Activated naive CD8-positive, alpha-beta T cell treated with anti-CD3 and anti-CD28 coated beads for 36 hours (primary cell): ENCODE measurements at places on chromosomes 12 and 14. TPM values are rescaled to one million over a fixed set of nuclear protein-coding genes. Genes with fewer than 3 reads are reported as not detected.
A peak's percentile ranks its signal among the peaks of the same experiment; 100 is the strongest.

- no peaks in the 10 kb centered on the region for H3K36me3 ChIP-seq
- peaks cover 55% of the 10 kb centered on the region for H3K27me3 ChIP-seq
- DNase-seq, result no peak
- H3K4me1 ChIP-seq, result peaks cover 13% of the 10 kb centered on the region
- no peak overlapping the region for H3K4me3 ChIP-seq
- no peak overlapping the region for H3K27ac ChIP-seq
Observed at GRCh38 chr14:51328772-51329353, 88.8 kb downstream of the TMX1 start.

- H3K4me3 ChIP-seq, result no peak overlapping the region
- peaks cover 6% of the 10 kb centered on the region for H3K4me1 ChIP-seq
- H3K27me3 ChIP-seq, result no peaks in the 10 kb centered on the region
Observed at GRCh38 chr12:132747395-132747794, 14.2 kb downstream of the ANKLE2 start.

- no peak within 1 kb of the TSS for H3K27ac ChIP-seq
- no peaks in the 10 kb centered on the region for H3K27me3 ChIP-seq
- H3K36me3 ChIP-seq, result peaks cover 5% of the 10 kb centered on the region
- DNase-seq, result peak; percentile 95
- H3K4me1 ChIP-seq, result peaks cover 16% of the 10 kb centered on the region
Observed at GRCh38 chr14:103847451-103848174, at the start of gene PPP1R13B. PPP1R13B (minus strand) TSS chr14:103847575; CDS start chr14:103847307, 268 bp downstream.

- no peak for DNase-seq
- H3K4me1 ChIP-seq, result peaks cover 31% of the 10 kb centered on the region
- peaks cover 5% of the 10 kb centered on the region for H3K36me3 ChIP-seq
- H3K4me3 ChIP-seq, result peak overlapping the region; percentile 88
Observed at GRCh38 chr12:56150563-56150962, 1.8 kb upstream of the MYL6B start.

DNA sequence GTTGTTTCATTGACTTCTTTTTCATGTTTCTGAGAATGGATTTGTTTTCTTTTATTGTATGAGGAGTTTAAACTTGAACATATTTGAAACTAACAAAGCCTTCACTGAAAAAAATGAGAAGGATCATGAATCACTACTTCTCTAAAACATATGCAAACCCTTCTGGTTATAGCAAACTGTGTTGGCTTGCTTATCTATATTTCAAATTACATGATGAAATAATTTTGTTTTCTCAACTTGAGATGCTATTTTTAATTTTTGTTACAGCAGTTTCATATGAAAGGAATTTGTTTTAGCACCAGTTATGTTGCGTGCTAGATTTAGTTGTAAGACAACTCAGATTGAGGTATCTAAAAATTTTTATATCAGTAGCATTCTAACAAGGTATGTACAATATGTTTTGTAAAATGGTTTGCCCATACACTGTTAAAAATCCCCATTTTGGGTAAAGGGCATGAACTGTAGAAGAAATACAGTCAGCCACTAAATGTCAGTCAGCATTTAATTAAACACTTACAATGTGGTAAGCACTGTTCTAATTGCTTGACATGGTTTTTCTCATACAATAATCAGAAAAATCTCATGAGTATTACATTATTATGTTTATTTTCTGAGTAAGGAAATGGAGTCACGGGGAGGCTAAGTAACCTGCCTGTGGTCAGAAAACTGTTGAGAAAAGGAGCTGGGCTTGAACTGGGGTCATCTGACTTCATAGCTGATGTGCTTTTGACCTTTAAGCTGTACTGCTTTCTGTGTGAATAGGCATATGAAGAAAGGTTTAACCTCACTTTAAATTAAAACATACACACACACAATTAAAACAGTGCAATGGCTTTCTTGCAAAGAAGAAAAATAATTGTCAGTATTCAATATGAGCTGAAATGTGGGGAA lies 105.7 kb downstream of the PLEKHA5 start:
- peaks cover 6% of the 10 kb centered on the region for H3K4me1 ChIP-seq
- DNase-seq, result no peak
- H3K36me3 ChIP-seq, result no peaks in the 10 kb centered on the region
- no peaks in the 10 kb centered on the region for H3K27me3 ChIP-seq
- no peak overlapping the region for H3K27ac ChIP-seq

DNA sequence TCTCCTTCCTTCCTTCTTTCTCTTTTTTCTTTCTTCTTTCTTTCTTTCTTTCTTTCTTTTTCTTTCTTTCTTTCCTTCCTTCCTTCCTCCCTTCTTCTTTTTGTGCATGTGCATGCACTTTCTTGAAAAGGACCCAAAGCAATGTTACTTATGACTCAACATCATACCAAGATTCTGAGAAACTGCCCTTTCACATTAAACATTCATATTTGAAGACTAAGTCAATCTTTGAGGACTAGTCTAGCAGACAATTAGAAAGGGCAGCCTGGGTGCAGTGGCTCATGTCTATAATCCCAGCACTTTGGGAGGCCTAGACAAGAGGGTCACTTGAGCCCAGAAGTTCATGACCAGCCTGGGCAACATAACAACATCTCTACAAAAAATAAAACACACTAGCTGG lies 212.8 kb upstream of the KITLG start:
- H3K27me3 ChIP-seq, result no peaks in the 10 kb centered on the region
- H3K4me3 ChIP-seq, result no peak overlapping the region
- H3K36me3 ChIP-seq, result no peaks in the 10 kb centered on the region
- no peaks in the 10 kb centered on the region for H3K4me1 ChIP-seq
- DNase-seq, result no peak

- H3K27ac ChIP-seq, result peak overlapping the region; percentile 93
- DNase-seq, result no peak
- peak overlapping the region; percentile 100 for H3K4me3 ChIP-seq
Observed at GRCh38 chr12:6957151-6957701, 6.1 kb downstream of the PTPN6 start.

DNA sequence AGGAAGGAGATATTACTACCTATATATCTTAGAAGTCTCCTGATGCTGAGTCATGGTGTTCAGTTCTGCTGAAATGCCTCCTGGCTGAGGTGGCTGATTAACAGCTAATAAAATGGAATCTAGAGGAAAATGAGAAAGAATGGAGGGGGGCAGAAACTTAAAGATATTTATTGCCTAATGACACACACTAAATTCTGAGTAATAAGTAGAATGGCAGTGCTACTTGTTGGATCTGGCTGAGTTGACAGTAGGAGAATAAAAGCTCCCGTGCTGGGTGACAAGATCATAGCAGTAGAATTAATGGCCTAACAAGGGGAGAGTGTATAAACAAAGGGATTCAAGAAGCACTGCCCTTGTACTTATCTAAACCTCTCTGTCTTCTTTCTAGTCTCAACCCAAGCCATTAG lies 137.5 kb downstream of the CNTN1 start:
- no peak overlapping the region for H3K27ac ChIP-seq
- H3K4me1 ChIP-seq, result no peaks in the 10 kb centered on the region
- no peaks in the 10 kb centered on the region for H3K27me3 ChIP-seq
- no peaks in the 10 kb centered on the region for H3K36me3 ChIP-seq
- no peak for DNase-seq

DNA sequence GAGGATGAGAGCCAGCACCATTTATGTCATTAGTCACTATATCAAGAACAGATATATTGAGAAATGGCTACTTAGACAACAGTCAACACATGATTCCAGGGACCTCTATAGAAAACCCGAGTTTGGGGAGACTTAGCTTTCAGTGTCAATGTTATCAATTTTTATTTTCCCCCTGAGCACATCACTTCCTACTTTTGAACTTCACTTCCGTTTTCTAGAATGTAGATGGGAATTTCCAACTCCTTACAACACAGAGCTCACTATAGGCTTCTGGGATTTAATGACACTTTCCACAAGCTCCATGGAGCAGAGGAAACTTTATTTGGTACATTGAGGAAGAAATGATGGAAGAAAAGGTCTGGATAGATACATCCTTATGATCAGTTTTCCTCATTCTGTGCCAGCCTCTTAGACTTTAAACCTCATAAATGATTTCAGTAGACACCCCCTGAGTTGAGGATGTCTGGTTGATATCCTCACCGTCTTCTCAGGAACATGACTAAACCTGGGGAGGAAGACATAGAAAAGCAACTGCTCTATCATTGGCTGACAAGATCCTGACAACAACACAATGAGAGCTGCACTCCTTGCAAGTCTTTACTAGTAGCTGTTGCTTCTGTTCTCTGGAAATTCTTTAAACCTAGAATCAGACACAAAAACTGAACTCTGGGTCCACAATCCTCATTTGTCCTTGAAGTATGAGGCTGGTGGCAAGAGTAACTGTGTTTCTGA lies 449.4 kb upstream of the OR4E1 start:
- peak overlapping the region; percentile 78 for H3K4me3 ChIP-seq
- H3K27ac ChIP-seq, result peak overlapping the region; percentile 71
- peaks cover 5% of the 10 kb centered on the region for H3K4me1 ChIP-seq
- DNase-seq, result no peak

DNA sequence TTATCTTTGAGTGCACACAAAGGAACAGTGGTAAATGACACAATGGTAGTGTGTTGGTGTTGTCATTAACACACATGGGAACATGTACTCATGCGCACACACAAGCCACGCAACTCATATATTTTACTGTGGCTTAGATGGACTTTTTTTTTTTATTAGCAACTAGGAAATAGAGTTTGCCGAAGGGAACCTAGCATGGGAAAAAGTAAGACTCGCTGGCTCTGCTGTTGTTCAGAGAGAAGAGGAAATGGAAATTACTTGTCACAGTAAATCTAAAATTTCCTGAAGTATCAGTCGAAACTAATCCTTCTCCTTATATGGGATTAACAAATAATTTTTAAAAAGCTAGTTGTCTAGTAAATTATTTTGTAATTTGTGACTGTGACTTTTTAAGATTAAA lies 33.7 kb upstream of the IL22 start:
- H3K4me1 ChIP-seq, result peaks cover 37% of the 10 kb centered on the region
- DNase-seq, result no peak

DNA sequence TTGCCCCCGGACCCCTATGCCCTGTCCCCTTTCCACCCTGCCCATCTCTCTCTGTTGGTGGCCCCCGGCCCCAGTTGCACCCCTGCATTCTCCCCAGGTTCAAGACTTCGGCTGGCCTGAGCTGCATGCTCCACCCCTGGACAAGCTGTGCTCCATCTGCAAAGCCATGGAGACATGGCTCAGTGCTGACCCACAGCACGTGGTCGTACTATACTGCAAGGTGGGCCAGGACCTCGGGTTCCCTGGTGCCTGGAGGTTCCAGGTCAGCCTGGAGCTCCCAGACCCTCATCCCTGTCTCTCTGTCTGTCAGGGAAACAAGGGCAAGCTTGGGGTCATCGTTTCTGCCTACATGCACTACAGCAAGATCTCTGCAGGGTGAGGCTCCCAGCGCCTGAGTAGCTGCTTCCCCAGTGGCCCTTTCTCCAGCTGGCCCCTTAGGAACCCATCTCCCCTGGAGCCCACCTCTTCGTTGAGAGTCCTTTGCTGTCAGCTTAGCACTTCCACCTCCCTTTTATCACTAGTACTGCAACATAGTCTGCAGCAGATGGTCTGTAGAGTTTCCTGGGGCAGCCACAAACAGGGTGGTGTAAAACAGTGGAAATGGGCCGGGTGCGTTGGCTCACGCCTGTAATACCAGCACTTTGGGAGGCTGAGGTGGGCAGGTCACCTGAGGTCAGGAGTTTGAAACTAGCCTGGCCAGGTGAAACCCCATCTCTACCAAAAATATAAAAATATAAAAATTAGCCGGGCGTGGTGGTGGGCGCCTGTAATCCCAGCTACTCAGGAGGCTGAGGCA lies 5.8 kb downstream of the TNS2 start:
- H3K27ac ChIP-seq, result no peak overlapping the region
- no peak for DNase-seq
- H3K27me3 ChIP-seq, result no peaks in the 10 kb centered on the region
- peaks cover 5% of the 10 kb centered on the region for H3K4me1 ChIP-seq
- no peaks in the 10 kb centered on the region for H3K36me3 ChIP-seq

GRCh38 chr14:53786045-53786444 lies 170.6 kb downstream of the BMP4 start:
- no peaks in the 10 kb centered on the region for H3K4me1 ChIP-seq
- H3K36me3 ChIP-seq, result no peaks in the 10 kb centered on the region
- no peak for DNase-seq

GRCh38 chr14:49306152-49306751 lies 279.9 kb downstream of the RPS29 start:
- no peak overlapping the region for H3K27ac ChIP-seq
- no peak for DNase-seq
- no peaks in the 10 kb centered on the region for H3K4me1 ChIP-seq
- no peak overlapping the region for H3K4me3 ChIP-seq

- H3K27ac ChIP-seq, result no peak overlapping the region
- H3K27me3 ChIP-seq, result no peaks in the 10 kb centered on the region
- no peak for DNase-seq
- H3K4me1 ChIP-seq, result no peaks in the 10 kb centered on the region
- H3K4me3 ChIP-seq, result no peak overlapping the region
- no peaks in the 10 kb centered on the region for H3K36me3 ChIP-seq
Observed at GRCh38 chr14:101369194-101369915, 191.9 kb upstream of the DIO3 start.

GRCh38 chr12:91978143-91978542 lies 167.5 kb downstream of the BTG1 start:
- no peaks in the 10 kb centered on the region for H3K27me3 ChIP-seq
- H3K36me3 ChIP-seq, result peaks cover 21% of the 10 kb centered on the region
- no peak for DNase-seq
- H3K4me3 ChIP-seq, result no peak overlapping the region

DNA sequence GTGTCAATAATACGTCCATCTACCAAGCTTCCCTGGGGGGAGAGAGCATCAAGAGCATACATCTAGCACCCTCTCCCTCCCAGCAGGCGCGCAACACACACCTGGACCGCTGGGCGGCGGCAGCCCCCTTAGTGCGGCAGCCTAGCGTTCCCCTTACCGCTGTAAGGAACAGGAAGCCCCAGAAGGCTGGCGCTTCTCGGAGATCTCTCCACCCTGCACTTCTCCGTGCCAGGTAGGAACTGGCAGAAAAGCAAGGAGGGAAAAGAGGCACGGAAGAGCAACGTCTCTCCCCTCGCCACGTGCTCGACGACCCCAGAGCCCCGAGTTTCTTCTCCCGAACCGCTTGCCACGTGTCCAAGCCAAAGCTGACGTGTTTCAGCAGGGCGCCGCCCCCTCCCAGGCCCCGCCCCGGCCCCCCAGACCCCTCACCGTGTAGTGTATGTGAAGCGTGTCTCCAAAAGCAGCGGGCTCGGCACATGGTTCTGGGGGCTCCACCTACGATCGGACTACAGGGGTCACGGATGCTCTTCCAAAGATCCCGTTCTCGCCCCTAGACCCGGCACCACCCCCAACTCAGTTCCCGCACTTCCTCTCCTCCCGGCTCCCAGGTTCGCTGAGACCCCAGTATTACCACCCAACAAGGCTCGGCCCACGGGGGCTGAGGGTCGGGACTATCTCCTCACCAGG lies 532 bp downstream of the FKBP11 start:
- H3K36me3 ChIP-seq, result peaks cover 47% of the 10 kb centered on the region
- H3K4me1 ChIP-seq, result peaks cover 45% of the 10 kb centered on the region
- peak; percentile 82 for DNase-seq

Gene CIROP
- not detected for total RNA-seq

Gene AMIGO2
- 20.6 TPM for total RNA-seq

Gene DNAI7
- not detected for total RNA-seq

Gene NUAK1
- total RNA-seq, result not detected

Gene WNK1
- 118 TPM for total RNA-seq
